Urinary bladder (tissue), 4 donors: ENCODE measurements at places on chromosomes 12 and 14. TPM values are rescaled to one million over a fixed set of nuclear protein-coding genes. Genes with fewer than 3 reads are reported as not detected.

The GZMB gene
- total RNA-seq, result not detected

- DNase-seq, result no peak
Observed at GRCh38 chr14:69570836-69571330, 3.8 kb downstream of the CCDC177 start.

DNA sequence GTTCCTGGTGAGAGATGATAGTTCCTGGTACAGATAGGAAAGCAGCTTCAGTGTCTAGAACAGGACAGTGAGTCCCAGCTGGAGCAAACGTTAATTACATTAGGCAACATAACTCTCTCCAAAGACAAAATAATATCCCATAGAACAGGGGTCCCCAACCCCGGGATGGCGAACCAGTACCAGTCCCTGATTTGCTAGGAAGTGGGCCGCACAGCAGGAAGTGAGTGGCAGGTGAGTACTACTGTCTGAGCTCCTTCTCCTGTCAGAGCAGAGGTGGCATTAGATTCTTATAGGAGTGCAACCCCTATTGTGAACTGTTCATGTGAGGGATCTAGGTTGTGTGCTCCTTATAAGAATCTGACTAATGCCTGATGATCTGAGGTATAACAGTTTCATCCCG lies 204.1 kb downstream of the NELL2 start:
- DNase-seq, result no peak

DNA sequence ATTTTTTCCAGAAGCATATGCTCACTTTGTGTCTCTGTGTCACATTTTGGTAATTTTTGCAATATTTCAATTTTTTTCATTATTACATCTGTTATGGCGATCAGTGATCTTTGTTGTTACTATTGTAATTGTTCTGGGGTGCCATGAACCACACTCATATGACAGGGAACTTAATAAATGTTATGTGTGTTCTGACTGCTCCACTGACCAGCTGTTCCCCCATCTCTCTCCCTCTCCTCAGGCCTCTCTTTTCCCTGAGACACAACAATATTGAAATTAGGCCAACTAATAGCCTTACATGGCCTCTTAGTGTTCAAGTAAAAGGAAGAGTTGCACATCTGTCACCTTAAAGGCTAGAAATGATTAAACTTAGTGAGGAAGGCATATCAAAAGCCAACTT lies 46.0 kb downstream of the SCN8A start:
- DNase-seq, result no peak

- no peak for DNase-seq
Observed at GRCh38 chr14:64598404-64598803, 48.6 kb downstream of the PPP1R36 start.

The BLTP3B gene
- total RNA-seq, result 54.8 TPM

- no peak for DNase-seq
Observed at GRCh38 chr12:63103494-63104131, 47.4 kb downstream of the AVPR1A start.

GRCh38 chr12:24470050-24470449 lies 478.9 kb downstream of the BCAT1 start:
- no peak for DNase-seq

The NPAS3 gene
- 7.1 TPM for total RNA-seq

DNA sequence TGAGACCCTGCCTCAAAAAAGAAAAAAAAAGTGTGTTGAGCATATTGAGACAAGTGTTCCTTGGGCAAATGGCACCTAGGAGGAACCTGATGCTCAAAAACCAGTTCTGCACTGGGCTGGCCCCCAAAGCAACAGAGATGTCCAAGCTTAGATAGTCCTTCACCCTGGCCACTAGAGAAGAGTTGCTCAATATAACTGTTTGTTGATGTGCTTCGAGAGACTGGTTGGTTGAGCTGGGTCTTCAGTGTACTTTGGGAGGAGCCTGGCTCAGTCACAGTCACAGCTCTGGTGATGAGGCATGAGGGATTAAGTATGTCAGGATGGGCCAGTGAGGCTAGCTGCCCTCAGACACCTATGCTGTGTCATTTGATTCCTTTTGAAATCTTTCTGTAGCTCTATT lies 38.0 kb downstream of the SLC2A14 start:
- no peak for DNase-seq

- no peak for DNase-seq
Observed at GRCh38 chr12:77213319-77213718, 147.9 kb upstream of the E2F7 start.

DNA sequence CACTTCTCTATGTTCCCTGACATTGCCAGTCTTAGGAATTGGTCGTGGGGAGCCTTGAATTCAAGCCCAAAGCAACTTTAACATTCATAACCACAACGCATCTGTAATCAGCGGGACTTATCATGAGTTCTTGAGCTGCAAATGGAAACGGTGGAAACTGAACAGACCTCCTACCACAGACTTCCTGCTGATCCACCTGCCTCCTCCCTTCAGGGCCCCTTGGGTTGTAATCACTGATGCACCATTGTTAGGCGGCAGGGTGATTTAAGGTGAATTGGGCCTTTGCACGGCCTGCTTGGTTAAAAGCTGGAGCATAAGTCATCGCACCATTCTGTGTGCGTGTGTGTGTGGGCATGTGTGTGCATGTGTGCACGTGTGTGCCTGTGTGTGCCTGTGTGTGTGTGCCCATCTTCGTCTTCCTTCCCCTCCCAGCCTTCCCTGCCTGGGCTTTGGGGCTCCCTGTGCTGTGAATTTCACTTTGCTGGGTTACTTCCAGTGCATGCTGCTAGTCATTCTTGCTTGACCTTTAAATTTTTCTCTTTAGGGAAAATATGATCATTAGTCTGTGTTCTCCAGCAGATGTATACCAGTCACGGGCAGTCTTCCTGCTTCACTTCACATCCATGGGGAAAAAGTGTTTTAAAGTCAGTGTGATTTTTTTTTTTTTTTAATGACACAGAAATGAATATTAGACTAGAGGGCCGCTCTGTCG lies 29.1 kb downstream of the CHST11 start:
- no peak for DNase-seq

DNA sequence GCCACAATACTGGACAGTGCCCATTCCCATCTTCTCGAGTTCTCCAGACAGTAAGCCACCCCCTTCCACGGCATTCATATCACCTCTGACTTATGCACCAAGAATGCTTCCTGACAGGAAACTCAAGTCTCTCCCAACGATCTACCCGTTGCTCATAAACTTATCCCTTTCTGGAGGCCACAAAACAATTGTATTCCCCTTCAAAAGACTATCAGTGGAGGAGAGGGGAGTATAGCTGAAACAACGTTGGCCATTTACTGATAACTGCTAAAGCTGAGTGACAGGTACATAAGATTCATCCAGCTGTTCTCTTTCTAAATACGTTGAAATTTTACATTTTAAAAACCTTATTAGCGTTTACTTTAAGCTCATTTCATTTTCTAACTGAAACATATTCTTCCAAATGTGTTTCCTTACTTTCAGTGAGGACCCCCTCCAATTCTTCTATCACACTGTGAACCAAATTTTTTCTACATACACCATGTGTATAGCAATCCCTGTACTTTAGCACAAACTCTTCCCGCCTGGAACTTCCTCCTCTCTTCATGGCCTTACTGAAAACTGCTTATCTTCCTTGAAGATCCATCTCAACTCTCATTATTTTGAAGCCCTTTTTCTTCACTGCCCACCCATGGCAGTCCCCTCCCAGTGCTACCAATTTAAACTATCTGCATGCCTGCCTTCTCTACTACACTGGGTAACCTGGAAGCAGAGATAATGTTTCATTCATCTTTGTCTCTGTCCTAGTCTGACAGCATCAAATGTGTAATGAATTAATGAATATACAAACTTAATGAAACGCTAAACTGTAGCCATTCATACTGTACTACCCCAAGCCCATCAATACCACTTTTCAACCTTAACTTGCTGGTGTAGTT lies 28.8 kb downstream of the ATXN2 start:
- DNase-seq, result no peak
